ENCODE measurements at places on chromosomes 5 and 9.

DNA sequence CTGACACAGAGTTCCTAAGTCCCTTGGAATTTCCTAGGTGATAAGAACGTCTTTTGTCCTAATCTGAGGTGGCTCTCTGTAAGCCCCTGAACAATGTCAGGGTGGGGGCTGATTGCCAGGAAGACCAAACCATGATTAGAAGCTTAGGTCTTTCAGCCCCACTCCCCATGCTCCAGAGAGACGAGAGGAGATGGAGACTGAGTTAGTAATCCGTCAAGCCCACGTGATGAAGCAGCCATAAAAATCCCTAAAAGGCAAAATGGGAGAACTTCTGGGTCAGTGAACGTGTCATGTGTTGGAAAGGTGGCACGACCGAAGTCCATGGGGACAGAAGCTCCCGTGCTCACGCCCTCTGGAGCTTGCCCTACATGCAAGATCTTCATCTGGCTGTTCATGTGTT lies 85.6 kb downstream of the RAD23B start:
- DNase-seq = no peak

DNA sequence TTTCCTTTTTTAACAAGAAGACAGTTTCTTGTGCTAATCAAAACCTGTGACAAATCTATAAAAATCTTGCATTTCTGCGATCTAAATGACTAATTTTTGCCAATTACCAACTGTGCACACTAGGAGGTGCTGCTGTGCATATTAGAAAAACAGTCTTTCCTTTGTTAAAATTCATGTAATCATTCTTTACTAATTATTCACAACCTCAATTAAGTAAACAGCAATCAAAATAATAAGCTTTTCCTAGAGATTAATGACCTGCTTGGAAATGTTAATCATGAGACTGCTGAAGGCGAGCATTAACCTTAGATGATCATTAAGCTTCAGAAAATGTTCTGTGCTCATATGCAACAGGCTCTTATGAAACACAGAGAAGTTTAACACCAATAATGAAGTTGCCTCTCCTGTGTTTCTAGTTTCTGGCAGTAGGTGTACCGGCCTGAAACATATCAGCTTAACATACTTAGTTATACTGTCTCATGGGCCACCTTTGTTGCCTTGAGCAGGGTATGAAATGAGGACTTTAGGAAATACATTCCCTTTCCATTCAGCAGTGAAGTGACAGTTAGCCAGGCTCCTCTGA lies 17.7 kb downstream of the RFESD start:
- DNase-seq = peak; percentile 32

GRCh38 chr9:83062651-83063527 lies at the start of gene RASEF:
Gene RASEF (minus strand): TSS chr9:83063142. CDS start chr9:83062867, 275 bp downstream.
- no peak for DNase-seq

GRCh38 chr9:4371108-4371507 lies 71.2 kb upstream of the GLIS3 start:
- no peak for DNase-seq

GRCh38 chr9:116877072-116877471 lies 190.0 kb downstream of the TRIM32 start:
- no peak for DNase-seq

DNA sequence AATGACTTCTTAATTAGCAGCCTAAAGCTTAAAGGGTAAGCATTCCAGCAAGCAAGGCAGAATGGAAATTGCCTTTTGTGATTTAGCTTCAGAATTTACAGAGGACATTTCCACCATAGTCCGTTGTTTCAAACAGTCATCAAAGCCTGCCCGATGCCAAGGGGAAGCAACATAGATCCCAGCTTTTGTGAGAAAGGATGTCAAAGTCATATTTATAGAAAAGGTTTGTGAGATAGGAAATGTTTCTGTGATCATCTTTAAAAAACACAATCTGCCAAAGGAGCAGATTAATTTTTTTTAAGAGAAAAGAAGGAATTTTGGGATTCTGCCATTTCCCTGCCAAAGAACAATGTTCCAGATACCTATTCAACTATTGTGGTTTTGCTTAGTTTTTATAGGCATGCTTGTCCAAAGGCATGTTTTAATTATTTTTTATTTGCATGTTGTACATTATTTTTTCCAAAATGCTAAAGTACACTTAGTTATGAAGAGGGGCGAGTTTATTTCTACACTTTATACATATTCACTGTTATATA lies 346.9 kb downstream of the ZNF608 start:
- no peak for DNase-seq

- no peak for DNase-seq
Measured at GRCh38 chr9:85610074-85610860, 131.5 kb downstream of the AGTPBP1 start.

DNA sequence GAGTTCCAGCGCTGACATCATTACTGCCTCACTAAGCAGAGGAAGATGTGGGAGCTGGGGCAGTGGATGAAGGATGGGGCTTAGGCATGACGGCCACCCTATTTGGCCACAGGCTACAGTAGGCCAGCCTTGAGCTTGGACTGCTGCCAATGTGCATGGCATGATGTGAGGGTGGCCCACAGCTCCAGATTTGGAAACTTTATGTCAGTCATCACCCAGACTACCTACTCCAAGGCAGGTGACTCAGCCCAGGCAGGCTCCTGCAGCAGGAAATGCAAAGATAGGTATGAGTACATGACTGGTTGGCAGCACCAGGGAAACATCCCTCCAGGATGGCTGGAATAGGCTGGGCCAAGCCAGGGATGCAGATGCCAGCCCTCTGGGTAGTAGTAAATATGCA lies 303.6 kb downstream of the SPOCK1 start:
- DNase-seq = no peak

GRCh38 chr9:90142580-90142979 lies 500.0 kb downstream of the DIRAS2 start:
- DNase-seq = peak; percentile 63

- no peak for DNase-seq
Measured at GRCh38 chr5:55104946-55105701, 2.7 kb downstream of the GZMA start.

DNA sequence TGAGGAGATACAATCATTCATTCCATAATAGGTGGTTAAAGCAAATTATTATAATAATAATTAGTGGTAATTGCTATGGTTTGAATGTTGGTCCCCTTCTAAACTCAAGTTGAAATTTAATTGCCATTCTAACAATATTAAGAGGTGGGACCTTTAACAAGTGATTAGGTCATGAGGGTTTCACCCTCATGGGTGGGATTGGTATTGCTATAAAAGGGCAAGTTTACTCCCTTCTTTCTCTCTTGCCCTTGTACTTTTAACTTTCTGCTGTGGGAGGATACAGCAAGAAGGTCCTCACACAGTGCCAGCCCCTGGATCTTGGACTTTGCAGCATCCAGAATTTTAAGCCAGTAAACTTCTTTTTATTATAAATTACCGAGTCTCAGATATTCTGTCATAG lies 101.9 kb upstream of the PARP8 start:
- no peak for DNase-seq

- DNase-seq = no peak
Measured at GRCh38 chr5:168072665-168073064, 218.8 kb upstream of the WWC1 start.

- no peak for DNase-seq
Measured at GRCh38 chr5:50856401-50857119, 190.1 kb downstream of the PARP8 start.

- DNase-seq = no peak
Measured at GRCh38 chr5:52837068-52837467, 49.4 kb downstream of the ITGA1 start.

GRCh38 chr5:6220346-6221088 lies 157.8 kb downstream of the MED10 start:
- DNase-seq = no peak

- DNase-seq = no peak
Measured at GRCh38 chr5:52673495-52673894, 114.2 kb upstream of the ITGA1 start.

- DNase-seq = no peak
Measured at GRCh38 chr9:123220127-123220526, 48.3 kb downstream of the STRBP start.

DNA sequence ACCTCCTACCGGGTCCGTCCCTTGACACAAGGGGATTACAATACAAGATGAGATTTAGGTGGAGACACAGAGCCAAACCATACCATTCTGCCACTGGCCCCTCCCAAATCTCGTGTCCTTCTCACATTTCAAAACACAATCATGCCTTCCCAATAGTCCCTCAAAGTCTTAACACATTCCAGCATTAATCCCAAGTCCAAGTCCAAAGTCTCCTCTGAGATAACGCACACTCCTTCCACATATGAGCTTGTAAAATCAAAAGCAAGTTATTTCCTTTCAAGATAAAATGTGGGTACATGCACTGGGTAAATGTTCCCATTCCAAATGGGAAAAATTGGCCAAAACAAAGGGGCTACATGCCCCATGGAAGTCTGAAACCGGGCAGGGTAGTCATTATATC lies 463.9 kb upstream of the CDH9 start:
- no peak for DNase-seq
